ENCODE measurements at places on chromosomes 4 and X. TPM values are rescaled to one million over a fixed set of nuclear protein-coding genes. Genes with fewer than 3 reads are reported as not detected.

The RNF150 gene
- total RNA-seq, result not detected

DNA sequence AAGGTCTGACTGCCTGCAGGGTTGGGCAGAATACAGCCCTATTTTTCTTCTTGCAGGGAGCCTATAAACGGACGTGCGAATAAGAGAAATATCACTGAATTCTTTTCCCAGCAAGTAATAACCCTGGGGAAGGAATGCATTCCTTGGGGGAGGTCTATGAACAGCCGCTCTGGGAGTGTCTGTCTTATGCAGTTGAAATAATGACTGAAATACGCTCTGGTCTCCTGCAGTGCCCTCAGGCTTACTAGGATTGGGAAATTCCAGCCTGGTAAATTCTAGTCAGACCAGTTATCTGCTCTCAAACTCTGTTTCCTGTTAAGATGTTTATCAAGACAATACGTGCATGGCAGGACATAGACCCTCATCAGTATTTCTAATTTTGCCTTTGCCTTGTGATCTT is 72.1 kb upstream of the FAM241A start:
- no peak for DNase-seq

DNA sequence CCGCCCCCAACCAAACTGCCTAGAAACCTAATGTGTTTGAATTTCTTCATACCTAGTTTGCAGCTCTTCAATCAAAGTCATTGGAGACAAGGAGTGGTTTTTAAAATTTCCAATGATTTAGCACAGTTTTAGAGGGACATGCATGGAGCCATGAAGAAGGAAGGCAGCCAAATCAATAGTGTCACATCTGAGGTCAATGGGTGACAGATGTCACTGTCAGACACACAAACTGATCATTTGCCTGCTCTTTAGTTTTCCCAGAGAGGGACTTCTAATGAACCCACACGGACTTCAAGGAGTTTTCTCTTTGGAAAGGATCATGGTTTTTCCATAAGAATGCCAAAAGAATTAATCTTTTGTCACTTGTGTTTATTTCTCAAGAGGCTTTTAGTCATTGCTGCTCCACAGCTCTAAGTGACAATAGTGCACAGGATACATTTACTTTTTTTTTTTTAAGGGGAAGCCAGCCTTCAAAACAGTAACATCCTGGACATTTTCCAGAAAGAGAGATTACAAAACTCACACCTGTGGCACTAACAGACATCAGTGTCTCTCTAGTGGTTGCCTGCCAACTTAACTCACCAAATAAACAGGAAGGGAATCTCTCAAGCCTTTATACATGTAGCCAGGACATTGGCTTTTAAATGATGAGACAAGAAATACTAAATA is 251.1 kb upstream of the DIAPH2 start:
- DNase-seq, result no peak

The PIM2 gene
- 359 TPM for total RNA-seq

- DNase-seq, result no peak
Observed at GRCh38 chr4:124590480-124590879, 122.1 kb downstream of the ANKRD50 start.

DNA sequence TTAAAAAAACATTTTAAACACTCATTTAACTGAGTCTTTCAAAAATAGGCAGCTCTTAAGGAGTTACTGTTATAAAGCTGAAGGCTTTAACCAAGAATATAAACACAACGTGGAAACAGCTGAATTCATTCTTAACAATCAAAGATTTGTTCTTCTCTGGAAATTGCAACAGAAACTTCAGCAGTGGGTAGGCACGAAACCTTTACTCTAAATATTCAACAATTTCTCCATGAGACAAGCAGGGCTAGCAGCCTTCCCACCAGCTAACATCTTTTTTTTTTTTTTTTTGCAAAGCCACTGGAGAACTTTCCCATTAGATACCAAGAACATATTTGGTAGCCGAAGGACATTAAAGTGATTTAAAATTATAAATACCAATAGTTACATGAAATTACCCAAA is 78.2 kb upstream of the PRSS48 start:
- no peak for DNase-seq

The ITIH6 gene
- total RNA-seq, result not detected

GRCh38 chrX:19639056-19639455 is 123.7 kb upstream of the MAP3K15 start:
- DNase-seq, result no peak

The PWWP3B gene
- not detected for total RNA-seq

The SLC9B1 gene
- total RNA-seq, result 2.3 TPM

The ADAM29 gene
- not detected for total RNA-seq

DNA sequence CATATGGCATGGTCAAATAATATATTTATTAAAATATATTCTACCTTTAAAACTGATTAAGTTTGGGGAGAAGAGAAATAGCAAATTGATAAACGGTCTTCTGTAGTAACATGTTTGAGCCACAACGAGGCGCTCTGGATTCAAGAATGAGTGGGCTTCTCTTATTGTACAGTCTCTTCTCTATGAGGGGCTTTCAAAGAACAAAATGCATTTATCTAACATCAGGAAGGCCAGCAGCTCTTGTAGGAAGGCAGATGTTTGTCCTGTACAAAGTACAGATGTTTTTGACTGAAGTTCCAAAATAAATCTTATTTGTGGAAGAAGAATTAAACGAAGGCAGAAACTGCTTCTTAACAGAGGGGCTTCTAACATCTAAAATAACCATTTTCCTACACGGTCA is 153.6 kb downstream of the RASL11B start:
- no peak for DNase-seq

DNA sequence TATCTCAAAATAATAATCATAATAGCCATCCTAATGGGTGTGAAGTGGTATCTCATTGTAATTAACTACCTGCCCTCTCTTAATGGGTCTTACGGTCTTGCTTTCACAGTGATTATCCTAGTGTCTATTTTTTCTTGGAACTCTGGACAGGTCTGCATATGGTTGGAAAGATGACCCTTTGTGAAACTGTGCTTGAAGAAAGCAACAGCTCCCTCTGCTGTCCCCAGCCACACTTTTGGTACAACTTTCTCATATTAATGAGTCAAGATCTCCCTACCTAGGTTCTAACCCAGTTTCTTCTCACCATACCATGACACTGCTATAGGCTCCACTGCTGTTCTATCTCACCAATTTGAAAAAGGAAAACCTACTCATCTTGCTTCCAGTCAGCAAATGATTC is 2.4 kb downstream of the TFDP3 start:
- DNase-seq, result no peak

The FAAH2 gene
- 5.4 TPM for total RNA-seq

DNA sequence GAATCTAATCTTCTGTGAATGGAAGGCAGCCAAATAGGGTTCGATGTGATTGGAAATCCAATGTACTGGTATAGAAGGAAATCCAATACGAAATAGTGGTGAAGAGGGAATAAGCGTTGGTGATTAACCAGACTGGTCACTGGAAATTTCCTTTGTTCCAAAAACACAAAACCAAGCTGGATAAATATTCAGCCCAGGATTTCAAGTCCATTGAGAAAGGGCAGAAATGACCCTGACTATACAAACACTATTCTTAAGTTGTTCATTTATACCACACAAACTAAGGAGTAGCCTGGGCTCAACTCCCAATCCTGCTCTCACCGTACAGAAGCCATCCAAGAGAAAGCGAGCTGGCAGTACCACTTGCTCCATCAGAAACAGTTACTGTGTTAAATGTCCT is 32.2 kb downstream of the PCDH19 start:
- DNase-seq, result no peak

The RGN gene
- total RNA-seq, result not detected

The MAGEB2 gene
- not detected for total RNA-seq

DNA sequence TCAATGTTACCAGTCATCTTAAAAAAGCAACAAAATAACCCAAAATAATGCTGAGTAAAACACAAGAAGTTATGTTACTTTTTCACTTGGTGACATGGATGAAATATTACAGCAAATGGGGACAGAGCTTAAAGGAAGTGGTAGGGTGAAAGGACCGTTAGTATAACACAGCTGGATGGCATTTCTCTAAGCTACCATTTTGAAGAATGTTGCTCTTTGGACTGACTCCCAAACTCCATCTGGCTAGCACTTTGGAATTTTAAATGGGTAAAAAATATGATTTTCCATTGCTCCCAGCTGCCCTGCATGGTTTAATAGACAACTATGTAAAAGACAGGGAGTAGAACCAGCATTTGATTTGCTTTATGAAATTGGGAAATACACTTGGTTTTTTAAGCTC is 27.6 kb downstream of the CLCN5 start:
- no peak for DNase-seq

The CSAG3 gene
- not detected for total RNA-seq
